ENCODE measurements at places on chromosomes 2 and 18.

DNA sequence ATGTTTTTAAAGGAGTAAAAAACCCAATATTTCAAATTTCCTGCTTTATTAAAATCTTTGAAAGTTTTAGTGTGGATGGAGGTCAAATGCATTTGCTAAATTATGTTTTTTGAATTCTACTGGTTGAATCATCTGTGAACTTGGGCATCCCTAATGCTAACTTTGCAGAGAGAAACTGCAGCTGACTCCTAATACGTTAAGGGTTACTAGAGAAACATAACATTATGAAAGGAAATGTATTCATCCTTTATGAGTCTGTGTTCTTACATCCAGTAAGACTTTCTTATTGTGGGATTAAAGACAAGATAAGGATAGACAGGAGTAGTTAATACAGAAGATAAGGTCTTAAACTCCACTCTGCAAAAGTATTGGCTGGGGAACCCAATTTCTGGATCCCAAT lies 140.6 kb downstream of the FAM124B start:
- no peak for DNase-seq

DNA sequence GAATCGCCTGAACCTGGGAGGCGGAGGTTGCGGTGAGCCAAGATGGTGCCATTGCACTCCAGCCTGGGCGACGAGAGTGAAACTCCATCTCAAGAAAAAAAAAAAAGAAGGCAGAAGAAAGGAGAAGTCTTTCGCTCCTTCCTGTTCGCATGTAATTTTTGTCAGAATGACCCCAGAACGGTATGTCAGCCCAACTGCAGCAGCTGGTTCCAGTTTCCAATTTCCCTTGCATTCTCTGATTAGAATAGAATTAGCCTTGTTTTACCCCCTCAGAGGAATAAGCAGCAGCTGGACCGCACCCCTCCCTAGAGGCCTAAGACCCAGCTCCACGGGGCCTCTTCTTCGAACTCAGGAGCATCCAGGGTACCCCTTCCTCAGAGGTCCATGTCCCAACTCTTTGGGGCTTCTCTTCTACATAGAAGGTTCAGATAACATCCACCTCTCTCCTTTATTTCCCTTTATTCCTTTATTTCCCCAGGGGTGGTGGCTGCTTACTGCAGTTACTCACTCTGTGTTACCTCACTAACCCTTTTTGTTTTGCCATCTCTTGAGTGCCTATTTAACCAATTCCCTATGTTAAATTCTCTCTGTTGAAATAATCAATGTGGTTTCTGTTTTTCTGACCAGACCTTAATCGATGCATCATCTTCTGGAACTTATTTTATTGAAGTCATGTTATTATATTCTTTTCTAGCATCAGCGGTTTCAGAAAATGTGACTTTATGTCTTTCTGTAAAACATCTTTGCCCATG lies 7.2 kb upstream of the PUM2 start:
- DNase-seq = no peak

GRCh38 chr2:120591572-120591971 lies 144.1 kb upstream of the GLI2 start:
- no peak for DNase-seq

DNA sequence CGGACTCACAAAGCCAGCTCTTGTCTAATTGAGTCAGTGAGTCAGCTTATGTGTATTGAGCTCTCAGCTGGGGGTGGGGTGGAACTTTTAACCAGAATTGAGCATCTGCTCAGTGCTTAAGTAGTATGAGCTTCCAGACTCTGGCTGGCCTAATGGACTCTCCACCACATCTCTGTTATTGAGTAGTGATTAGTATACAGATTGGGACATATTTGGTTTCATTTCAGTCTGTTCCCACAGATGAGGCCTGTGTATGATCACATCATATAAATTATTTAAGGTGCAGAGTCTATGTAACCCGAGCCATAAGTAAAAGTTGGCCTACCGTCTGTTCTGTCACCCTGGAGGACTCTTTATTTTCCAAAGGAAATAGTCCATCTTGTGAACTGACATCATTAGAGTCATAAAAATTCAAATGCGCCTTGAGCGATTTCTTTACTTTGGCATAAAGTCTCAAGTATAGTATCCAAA lies 152.1 kb downstream of the THSD7B start:
- DNase-seq = no peak

DNA sequence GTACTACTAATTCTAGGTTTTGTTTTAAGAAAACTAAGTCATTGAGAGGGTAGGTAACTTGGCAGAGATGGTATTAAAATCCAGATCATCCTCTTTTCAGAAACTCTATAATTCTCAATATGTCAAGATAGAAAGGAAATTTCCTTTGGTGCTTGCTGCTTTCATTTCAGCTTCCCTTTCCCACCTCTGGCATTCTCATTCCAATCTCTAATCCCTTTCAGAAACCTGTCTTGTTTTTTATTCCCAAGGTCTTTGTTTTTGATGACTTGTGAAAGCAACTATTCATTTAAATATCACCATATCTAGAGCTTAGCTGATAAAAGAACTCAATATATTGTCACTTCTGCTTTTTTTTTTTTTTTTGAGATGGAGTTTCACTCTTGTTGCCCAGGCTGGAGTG lies 242.8 kb upstream of the LRRTM1 start:
- DNase-seq = no peak

- DNase-seq = no peak
Measured at GRCh38 chr18:56639571-56639970, 1.2 kb upstream of the TXNL1 start.

GRCh38 chr18:36572135-36572856 lies 256.5 kb downstream of the TPGS2 start:
- no peak for DNase-seq

GRCh38 chr2:39524756-39525635 lies 87.9 kb upstream of the MAP4K3 start:
- no peak for DNase-seq

DNA sequence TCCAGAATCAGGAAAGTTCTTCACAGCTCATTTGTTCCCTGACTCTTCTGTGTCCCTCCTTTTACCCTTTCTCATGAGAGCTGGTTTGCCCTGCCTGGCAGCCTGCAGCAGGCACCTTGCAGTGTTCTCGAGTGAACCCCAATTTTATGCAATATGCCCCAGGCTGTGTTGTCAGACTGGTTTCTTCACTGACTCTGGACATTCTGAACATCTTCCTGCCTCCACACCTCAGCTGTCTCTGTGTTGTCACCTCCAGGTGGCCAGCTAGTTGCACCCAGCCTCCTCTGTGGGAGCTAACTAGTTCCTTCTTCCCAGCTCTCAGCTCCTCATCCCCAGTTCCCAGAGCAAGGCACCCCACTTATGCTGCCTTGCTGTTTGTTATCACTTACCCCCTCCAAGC lies 5.5 kb downstream of the SETBP1 start:
- no peak for DNase-seq

DNA sequence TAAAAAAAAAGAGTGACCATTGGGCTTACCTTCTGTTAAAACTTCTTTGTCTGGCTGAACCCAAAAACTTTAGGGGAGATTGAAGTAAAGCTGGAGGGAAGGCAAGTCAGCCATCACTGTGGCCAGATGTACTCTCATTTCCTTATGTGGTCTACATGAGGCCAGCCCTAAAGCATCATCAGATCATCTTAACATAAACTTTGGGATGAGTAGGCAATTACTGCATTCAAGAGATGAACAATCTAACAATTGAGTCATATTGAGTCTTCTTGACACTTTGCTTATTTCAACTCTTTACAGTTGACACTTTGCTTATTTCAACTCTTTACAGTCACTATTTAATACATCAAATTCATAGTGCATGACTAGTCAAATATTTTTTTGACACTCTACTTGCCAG lies 155.6 kb downstream of the QPCT start:
- DNase-seq = no peak

DNA sequence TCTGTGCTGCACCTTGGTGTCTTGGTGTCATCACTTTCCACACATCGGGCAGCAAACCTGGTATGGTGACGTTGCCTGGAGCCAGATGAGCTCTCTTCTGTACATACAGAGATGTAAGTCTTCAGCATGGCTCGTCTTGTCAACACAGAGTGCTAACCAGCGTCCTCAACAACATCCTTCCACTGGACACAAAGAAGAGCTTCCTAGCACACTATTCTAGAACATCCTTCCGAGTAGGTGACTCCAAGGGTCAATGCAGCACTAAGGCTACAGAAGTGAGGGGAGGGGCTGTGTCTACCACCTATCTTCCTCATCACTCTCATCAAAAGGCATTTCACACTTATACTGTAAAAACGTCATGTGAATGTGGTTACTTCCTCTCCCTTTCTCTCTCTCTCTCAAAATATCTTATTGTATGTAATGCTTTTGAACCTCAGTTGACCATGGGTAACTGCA lies 108.1 kb upstream of the SLC1A4 start:
- DNase-seq = no peak

GRCh38 chr2:209146682-209147320 lies 277.0 kb upstream of the MAP2 start:
- no peak for DNase-seq

DNA sequence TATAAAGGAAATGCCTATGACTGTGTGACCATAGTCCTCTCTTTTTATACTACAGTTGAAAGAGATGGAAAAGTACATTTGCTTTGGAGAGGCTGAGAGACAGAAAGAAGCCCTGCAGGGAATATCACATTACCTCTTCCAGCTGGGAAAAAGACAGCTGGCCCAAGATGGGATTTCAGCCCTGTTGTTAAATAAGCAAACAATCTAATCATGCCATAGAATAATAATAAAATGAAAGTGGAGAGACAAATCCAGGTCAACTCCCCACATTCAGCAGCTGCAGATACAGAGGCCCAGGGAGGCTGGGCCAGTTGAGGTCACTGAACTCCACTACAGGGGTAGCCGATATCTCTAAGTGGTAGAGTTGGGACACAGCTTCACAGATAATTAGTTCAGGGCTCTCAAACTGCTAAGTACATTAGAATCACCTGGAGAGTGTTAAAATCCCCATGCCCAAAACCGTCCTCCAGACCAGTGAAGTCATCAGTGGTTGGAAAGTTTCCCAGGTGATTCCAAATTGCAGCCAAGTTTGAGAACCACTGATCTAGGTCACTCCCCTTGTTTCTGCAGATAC lies 81.9 kb downstream of the MOGAT1 start:
- no peak for DNase-seq

GRCh38 chr18:55743736-55744135 lies 155.7 kb upstream of the TCF4 start:
- no peak for DNase-seq

DNA sequence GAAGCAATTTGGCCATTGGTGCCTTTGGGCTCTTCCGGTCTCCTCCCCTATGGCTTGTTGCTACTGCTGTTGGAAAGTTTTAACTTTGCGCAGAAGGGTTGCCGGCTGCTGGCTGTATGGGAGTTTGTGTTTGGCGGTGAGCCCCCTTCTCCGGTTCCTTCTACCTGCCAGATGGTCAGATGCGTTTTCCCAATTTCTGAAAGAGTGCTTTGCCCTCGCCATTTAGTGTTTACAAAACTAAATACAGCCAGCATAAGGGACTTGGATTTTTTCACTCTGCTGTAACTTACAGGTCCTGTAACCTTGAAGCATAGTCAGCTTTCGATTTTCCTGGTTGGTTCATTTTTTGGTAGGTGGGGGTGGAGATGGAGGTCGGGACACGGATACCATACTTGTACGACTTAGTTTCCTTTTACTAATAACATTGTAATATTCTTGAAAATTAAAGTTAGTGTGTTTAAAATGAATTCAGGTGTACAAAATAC lies 604 bp downstream of the COQ10B start:
- DNase-seq = no peak

DNA sequence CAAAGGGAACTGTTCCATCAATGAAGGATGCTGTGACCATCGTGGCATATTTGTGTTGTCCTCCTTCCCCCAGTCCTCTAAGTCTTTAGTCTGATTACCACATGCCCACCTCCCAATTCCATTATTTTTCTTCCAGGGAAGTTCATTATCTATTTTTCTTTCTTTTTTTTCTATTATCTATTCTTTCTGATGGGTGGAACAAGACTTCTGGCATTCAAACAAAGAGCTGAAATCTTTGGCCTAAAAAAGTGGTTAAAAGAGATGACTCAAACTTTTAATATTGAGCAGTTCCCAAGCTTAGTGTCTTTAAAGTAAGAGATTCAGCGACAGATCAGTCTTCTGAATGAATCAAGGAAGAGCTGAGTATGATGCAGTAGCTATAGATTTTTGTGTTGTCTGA lies 66.6 kb downstream of the DIS3L2 start:
- no peak for DNase-seq

- no peak for DNase-seq
Measured at GRCh38 chr18:8814206-8814605, 108.8 kb downstream of the MTCL1 start.

GRCh38 chr2:210562091-210562490 lies 5.7 kb downstream of the CPS1 start:
- no peak for DNase-seq

DNA sequence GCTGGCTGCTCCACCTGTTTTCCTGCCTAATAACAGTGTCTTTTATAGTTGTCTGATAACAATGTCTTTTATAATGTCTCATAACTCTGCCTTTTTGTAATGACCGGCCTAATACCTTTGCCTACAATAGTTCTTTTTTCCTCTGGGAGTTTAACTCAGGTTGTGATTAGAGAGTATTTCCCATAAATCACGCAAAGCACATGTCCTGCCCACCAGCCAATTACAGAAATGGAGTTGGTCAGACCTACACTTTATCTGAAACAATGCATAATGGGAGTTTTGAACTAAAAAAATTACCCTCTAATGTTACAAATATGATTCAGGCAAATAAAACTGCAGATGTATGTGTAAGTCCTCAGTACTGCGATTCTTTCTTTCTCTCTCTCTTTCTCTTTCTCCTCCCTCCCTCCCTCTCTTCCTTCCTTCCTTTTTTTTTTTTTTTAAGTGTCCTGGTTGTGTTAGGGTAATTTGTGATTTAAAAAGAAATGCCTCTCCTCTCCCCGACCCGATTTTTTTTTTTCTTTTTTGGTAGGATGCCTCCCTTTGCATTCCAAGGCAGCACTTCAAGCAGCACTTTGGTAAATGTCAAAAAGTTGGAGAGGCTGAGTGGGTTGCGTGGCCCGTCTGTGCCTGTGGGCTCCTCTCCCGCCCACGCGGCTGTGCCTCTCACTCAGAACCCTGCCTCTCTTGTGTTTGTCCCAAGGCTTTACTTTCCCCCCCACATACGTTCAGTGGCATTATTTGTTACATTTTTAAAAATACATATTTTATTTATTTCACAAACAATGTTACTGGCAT lies 147.3 kb downstream of the AGAP1 start:
- DNase-seq = no peak
